ENCODE measurements at places on chromosomes 4 and X. TPM values are rescaled to one million over a fixed set of nuclear protein-coding genes. Genes with fewer than 3 reads are reported as not detected.

PPP1R2C gene
- not detected for total RNA-seq

KLHL5 gene
- 93.4 TPM for total RNA-seq

SMPX gene
- total RNA-seq = not detected

ANOS1 gene
- total RNA-seq = 1.2 TPM

HERC5 gene
- total RNA-seq = 1.7 TPM

NFKB1 gene
- total RNA-seq = 67.6 TPM

DKK2 gene
- total RNA-seq = 8.3 TPM

CYLC1 gene
- total RNA-seq = not detected

TASL gene
- total RNA-seq = not detected

F8 gene
- total RNA-seq = 1.6 TPM

TGIF2LX gene
- total RNA-seq = not detected

CENPVL3 gene
- total RNA-seq = not detected

DNA sequence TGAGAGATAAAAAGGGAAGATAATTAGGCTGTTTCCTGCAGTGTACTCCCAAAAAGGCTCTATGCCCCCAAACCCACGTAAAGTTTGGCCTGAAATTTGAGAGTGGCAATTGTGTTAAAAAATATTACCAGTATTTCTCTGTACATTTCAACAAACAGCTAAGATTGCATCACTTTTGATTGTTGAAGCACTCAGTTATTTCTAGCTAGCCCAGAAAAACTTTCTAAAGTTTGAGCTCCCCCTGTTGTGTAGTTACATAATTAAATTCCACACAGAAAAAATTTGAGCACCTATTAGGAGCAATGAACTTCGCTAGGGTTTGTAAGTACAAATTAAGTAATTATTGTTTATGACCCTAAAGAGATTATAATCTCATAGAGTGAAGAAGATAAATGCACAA is 109.4 kb downstream of the DLG3 start:
- no peak for DNase-seq

DNA sequence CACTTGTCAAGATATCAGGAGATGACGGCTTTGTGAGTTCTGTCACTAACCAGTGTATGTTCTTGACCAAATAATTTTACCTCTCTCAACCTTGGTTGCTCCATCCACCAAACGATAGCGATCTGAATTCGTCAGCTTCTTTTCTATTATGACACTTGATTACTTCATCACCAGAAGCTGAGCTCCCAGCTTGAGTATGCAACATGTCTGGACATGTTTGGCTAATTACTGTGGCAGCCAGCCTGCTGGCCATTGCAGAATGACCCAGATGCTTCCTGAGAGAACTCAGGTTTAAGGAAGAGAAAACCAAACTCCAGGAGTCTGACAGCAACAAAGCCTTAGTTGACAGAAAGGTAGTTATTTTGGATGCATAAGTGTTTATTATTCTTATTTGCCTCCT is 46.4 kb upstream of the PARM1 start:
- peak; percentile 35 for DNase-seq

GRCh38 chr4:95021099-95021498 is 263.3 kb downstream of the BMPR1B start:
- no peak for DNase-seq

GRCh38 chrX:155108427-155108826 is 37.1 kb downstream of the BRCC3 start:
- no peak for DNase-seq

GRCh38 chrX:118524344-118524743 is 28.7 kb downstream of the DOCK11 start:
- no peak for DNase-seq

GRCh38 chrX:38313190-38313589 is 14.1 kb downstream of the RPGR start:
- DNase-seq = no peak

GRCh38 chr4:142095886-142096605 is 459.7 kb downstream of the IL15 start:
- DNase-seq = peak; percentile 84

DNA sequence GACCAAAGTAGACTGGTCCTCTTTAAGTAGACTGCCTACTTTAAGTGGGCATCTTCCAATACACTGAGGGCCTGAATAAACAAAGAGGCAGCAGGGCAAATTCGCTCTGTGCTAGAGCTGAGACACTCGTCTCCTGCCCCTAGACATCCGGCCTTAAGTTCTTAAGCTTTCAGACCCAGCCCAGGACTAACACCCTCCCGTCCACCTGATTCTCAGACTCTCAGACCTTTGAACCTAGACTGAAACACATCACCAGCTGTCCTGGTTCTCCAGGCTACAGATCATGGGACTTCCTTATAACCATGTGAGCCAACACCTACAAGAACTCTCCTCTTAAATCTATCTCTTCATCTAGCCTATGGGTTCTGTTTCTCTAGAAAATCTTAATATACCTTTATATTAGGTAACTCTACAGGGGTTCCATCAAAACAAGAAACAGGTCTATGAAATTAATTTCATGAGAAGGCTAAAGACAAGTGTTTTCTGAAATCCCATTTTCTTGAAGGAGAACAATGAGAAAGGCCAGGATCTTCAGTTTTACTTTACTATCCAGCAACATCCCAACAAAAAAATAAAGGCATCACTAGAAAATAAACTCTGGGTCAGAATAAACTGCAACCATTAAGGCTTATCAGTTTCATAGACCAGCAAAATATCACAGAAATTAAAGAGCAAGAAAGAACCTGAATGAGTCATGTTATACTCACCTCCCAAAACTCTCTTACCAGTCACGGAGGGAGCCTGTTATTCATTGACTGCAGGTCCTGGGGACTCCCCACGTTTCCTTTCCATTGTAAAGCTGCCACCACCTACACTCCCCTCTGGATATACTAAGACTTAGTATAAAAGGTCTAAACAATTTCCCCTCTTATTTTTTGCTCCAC is 14.8 kb downstream of the ADGRA3 start:
- no peak for DNase-seq

DNA sequence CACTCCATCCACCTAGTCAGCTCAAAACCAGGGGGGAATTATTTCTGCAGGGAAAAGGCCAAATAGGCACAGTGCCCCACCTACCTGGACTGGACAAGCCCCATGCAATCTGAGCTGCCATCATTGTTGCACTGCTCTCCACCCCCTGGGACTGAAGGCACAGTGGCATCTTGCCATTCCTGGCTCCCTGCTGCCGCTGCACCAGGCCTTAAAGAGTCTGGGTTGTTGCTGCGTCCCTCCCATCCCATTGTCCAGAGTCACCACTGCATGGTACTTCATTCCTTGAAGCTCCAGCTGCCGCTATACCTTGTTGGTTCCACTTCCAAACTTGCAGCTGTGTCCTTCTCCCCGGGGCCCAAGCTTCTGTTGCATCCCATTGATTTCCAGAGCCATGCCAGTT is 629.7 kb downstream of the STIM2 start:
- DNase-seq = no peak

DNA sequence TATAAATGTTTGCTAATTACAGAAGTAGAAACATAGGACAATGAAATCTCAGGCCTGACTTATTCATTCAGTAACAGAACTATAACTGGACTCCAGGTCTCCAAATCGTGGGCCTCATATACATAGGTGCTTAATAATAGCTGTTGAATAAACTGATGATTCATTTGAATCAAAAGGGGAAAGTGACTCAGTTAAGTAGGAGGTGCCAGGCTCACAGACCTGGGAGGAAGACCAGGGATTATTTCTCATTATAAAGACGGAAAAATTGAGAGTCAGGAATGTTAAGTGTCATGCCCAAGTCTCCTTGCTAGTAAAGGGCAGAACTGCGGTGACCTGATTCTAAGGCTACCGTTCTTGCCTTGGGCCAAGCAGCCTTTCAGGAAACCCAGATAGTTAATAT is 131.5 kb downstream of the HS3ST1 start:
- no peak for DNase-seq

DNA sequence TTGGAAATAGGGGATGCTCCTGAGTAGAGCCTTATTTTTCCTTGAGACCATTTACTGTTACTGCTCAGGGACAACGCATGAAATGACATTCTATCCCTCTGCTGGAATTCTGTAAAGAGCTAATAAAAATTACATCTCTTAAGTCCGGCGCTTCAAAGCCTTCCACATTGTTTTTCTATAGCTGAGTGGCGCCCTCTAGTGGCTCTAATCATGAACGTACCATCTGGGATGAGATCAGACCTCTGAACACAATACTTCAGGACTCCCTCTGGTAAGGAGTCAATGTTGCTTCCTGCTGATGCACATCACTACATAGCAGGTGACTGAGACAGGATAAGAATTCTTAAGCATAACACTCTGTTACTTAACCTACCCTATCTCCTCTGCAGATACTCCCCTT is 6.0 kb downstream of the HMGN5 start:
- peak; percentile 3 for DNase-seq

- no peak for DNase-seq
Observed at GRCh38 chrX:10166731-10167151, 10.0 kb downstream of the CLCN4 start.

DNA sequence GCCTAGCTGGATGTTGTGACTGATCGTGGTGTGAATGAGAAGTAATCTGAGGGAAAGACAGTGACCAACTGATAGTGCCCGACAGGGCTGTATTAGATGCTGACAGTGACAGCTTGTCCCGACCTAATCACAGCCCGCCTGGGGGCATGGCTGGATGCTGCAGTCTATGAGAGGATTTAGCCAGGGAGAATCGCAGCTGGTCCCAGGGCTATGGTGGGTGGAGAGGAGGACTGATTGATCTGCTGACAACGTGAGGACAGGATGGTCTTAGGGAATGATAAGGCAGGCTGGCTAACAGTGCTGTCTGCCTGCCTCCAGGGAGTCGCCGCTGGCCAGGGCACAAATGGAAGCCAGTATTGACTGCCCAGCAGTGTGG is 621 bp upstream of the SUV39H1 start:
- no peak for DNase-seq

GRCh38 chr4:101158134-101158482 is 189.2 kb downstream of the PPP3CA start:
- DNase-seq = no peak

DNA sequence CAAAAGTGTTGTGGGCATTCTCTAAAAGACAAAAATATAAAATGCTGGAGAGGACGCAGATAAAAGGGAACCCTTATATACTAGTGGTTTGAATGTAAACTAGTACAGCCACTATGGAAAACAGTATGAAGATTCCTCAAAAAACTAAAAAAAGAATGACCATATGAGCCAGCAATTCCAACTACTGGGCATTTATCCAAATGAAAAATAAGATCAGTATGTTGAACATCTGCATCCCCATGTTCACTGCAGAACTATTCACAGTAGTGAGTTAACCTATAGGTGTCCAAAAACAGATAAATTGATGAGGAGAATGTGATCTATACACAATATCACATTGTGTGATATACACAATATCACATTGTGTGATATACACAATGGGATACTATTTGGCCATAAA is 1615.3 kb downstream of the PCDH18 start:
- no peak for DNase-seq

- no peak for DNase-seq
Observed at GRCh38 chr4:112377171-112377570, 80.0 kb downstream of the ALPK1 start.

- DNase-seq = no peak
Observed at GRCh38 chrX:155998116-155998515, 620 bp downstream of the IL9R start.

DNA sequence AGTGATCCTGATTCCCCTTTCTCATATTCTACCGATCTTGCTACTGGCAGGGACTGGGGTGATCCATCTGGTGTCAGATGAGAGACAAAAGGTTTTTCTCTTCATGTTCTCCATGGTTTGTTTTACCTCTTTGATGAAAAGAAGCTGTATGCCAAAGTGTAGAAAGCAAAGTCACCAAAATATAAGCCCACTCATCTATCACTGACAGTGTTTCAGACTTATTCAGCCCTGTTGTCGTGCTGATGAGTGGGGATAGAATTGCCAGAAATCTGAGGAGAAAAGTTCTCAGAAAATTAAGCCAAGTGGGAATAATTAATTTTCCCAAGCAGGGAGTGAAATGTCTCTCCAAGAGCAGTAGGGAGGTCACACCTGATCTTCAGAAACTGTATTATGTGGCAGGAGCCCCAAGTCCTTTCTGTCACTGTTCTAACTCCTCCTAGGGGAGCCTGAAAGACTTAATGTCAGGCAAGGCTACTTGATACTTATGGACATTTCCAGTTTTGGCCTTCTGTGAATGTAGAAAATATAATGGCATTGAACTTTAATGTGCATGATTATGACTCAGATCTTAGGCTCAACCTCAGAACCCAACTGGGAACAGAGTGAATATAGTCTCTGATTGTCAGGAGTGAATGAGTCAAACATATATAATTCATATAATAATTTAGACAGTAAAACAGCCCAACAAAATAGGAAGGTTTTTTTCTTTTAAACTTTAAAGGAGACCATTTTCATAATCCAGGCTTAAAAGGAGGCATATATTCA is 298.1 kb downstream of the ANKRD50 start:
- DNase-seq = no peak

DNA sequence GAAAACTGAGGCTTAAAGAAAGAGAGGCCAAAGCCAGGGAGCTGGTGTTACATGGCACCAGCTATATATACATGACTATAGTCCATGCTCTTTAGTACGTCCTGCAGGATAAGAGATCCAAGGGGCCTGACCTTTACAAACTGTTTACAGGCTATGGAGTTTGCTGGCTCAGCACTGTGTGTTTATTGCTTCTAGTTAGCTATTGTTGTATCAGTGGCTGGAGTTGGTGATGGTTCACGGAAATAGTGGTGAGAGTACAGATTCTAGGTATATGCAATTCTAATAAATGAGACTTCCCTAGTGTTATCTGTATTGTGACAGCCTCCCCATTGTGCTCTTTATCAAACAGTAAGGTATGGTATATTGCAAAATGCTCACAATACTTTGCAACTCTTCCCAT is 46.5 kb downstream of the REPS2 start:
- no peak for DNase-seq

DNA sequence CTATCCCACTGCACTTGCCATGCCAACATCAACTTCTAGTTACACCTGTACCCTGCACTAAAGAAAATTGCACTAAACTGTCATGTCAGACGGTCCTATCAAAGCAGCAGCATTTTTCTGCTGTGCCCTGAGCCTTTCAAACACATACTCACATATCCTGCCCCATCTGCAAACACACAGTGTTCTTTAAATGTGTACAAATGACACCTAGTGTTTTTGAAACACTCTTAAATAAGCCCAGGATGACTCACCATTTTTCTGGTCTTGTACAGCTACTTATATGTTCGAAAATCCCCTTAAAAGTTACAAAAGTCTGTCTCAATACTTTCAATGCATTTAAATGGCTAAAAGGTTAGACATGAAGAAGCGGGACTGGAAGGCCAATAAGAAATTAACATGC is 346.7 kb upstream of the PPARGC1A start:
- no peak for DNase-seq

GRCh38 chrX:11890836-11891514 is 132.9 kb downstream of the MSL3 start:
- no peak for DNase-seq

- DNase-seq = no peak
Observed at GRCh38 chr4:21763855-21764254, 184.7 kb downstream of the KCNIP4 start.

DNA sequence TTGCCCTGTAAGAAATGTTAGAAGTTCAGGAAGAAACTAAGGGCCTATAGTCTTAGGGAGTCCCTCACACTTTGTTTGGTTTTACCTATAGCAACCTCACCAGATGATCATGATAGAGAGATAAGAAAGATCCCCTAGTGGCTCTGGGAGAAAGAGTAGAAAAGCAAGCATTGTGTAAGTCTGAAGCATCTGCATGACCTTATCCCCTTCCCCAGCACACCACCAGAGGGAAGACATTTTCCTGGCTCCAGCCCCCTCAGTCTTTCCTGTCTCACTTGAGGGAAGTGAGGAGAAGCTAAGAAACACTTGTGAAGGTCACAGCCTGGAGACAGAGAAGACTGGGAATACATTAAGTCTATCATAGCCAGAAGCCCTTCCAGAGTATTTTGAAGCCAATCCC is 154.0 kb downstream of the EVC2 start:
- no peak for DNase-seq
